ENCODE measurements at places on chromosomes 16 and 17. TPM values are rescaled to one million over a fixed set of nuclear protein-coding genes. Genes with fewer than 3 reads are reported as not detected.

The LPO gene
- total RNA-seq, result 1.8 TPM

The GPR179 gene
- 0.93 TPM for total RNA-seq

DNA sequence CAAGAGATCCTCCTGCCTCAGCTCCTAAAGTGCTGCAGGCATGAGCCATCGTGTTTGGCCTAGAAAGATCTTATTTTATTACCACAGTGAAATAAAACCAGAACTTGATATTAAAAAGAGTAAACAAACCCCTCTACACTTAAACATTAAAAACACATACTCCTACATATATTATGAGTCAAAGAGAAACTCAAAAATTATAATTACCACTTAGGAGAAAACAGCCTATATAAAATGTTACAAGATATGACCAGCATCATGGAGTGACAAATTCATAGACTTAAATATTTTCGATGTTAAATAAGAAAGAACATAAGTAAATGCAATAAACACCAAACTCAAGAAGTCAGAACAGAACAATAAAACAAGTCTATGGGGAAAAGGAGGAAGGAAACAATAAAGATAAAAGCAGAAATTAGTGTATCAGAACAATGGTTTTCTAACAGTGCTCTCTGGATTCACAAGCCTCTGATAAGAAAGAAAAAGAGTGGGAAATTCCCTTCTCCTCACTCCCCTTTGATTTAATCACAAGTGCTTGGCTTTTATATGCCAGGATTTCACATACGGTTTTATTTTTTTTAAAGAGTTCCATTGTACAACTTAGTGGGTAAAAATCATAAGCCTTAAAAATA, 23.0 kb downstream of the SKAP1 start:
- DNase-seq, result no peak
- no peak overlapping the region for H3K27ac ChIP-seq
- no peak overlapping the region for H3K4me3 ChIP-seq
- no peaks in the 10 kb centered on the region for H3K36me3 ChIP-seq
- no peaks in the 10 kb centered on the region for H3K27me3 ChIP-seq

The AFMID gene
- total RNA-seq, result 82.2 TPM

GRCh38 chr16:28845761-28846079, 428 bp downstream of the TUFM start:
- no peaks in the 10 kb centered on the region for H3K27me3 ChIP-seq
- H3K27ac ChIP-seq, result peak overlapping the region; percentile 81
- H3K4me3 ChIP-seq, result peak overlapping the region; percentile 90
- H3K4me1 ChIP-seq, result peaks cover 13% of the 10 kb centered on the region

DNA sequence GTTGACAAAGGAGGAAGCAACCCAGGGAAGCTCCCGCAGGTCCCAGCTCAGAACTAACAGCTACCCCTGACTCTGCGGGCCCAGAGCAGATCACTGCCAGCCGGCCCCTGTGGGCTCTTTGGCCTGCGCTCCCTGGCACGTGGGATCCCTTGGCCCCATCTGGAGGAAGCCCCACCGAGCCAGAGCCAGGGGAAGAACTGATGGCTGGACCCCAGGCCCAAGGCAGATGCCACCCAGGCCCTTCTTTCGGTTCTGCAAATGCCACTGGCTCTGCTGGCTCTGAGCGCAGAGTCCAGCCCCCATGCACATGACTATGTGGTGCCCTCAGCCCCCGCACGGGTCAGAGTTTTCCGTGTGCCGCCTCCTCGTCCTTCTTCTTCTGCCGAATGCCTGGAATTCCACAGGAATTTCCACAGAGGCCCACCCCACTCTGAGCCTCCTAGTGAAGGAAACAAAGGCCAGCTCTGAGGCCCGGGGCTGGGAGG, 35.8 kb upstream of the SNN start:
- H3K4me3 ChIP-seq, result no peak overlapping the region
- H3K27ac ChIP-seq, result peak overlapping the region; percentile 86
- no peaks in the 10 kb centered on the region for H3K27me3 ChIP-seq
- DNase-seq, result peak; percentile 82
- H3K36me3 ChIP-seq, result no peaks in the 10 kb centered on the region

DNA sequence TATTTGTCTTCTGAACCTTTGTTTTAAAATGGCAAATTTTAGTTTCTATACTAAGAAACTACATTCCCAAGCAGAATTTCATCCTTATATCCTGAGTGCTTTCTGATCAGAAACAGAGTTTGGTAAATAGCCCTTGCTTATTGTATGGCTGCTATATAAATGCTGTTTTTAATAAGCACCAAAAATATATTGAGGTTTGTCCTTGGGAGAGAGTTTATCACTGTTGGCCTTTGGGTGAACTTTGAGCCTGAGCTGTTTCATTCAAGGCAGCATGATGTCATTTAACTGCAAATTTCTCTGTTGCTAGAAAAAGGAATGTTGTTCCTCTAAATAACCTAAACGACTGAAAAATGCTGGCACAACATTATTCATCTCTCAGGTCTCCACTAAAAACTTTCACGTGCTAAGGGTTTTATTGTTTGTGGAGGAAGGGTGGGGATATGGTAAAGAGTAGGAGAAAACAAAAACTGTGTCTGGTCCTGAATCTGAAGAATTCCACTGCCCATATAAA, 334.3 kb upstream of the TBX2 start:
- H3K4me3 ChIP-seq, result no peak overlapping the region
- no peaks in the 10 kb centered on the region for H3K27me3 ChIP-seq
- peaks cover 11% of the 10 kb centered on the region for H3K4me1 ChIP-seq
- no peaks in the 10 kb centered on the region for H3K36me3 ChIP-seq

The CNOT1 gene
- 267 TPM for total RNA-seq

GRCh38 chr17:29640413-29640812, 17.7 kb upstream of the CORO6 start:
- H3K27ac ChIP-seq, result no peak overlapping the region
- H3K36me3 ChIP-seq, result no peaks in the 10 kb centered on the region
- H3K27me3 ChIP-seq, result no peaks in the 10 kb centered on the region
- H3K4me1 ChIP-seq, result peaks cover 14% of the 10 kb centered on the region

- peaks cover 14% of the 10 kb centered on the region for H3K4me1 ChIP-seq
- DNase-seq, result peak; percentile 44
- no peaks in the 10 kb centered on the region for H3K36me3 ChIP-seq
Measured at GRCh38 chr16:2250652-2251295, 613 bp downstream of the ECI1 start.

DNA sequence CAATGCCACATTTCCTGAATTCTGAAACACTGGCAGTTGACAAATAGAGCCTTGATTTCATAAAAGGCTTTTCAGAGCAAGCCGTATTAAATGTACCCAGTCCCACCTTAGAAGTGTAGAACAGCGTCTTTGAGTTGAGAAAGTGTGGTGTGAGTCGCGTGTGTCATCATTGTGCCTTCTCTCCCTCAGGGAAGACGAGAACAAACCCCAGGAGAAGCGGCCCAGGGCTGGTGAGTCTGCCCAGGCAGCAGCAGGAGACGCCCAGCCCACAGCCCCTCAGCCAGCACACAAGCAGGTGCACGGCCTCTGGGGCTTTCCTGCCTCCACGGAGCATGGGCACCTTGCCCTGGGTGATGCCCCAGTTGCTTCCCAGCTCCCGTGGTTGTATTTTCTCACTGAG, 34.0 kb downstream of the CIBAR2 start:
- H3K27me3 ChIP-seq, result no peaks in the 10 kb centered on the region
- H3K27ac ChIP-seq, result no peak overlapping the region
- no peaks in the 10 kb centered on the region for H3K4me1 ChIP-seq

The UMOD gene
- total RNA-seq, result 0.43 TPM

DNA sequence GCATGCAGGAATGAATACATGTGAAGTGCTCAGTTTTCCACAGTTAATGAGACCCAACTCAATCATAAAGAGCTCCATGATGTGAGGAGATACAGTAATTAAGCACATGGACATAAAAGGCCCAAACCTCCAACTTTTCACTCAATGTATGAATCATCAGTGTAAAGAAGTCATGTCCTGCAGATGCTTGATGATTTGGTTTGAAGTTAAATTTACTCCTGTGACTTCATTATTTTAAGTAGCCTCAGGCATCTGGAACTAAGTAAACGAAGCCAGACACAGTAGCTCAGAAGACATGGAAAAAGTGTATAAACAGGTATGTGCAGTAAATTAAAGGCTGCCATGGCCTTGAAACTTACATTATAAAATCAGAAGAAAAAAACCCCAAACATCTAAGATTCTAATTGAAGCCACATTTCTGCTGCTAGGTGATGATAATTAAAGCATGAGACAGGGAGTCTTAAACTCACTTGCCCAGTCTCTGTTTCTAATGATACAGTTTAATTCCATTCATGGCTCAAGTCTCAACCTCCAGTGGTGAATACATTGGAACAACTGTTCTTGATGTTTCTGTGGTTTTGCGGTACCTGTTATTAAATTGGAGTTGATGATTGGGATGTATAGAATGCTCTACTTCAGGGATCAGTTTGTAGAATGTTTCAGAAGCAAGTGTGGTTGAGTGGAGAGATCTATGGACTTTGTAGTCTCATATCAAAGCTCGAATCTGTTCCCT, 28.9 kb upstream of the CCL2 start:
- no peak overlapping the region for H3K4me3 ChIP-seq
- no peaks in the 10 kb centered on the region for H3K36me3 ChIP-seq
- no peak for DNase-seq
- H3K27ac ChIP-seq, result no peak overlapping the region
- no peaks in the 10 kb centered on the region for H3K27me3 ChIP-seq

The LDHD gene
- 14.4 TPM for total RNA-seq

DNA sequence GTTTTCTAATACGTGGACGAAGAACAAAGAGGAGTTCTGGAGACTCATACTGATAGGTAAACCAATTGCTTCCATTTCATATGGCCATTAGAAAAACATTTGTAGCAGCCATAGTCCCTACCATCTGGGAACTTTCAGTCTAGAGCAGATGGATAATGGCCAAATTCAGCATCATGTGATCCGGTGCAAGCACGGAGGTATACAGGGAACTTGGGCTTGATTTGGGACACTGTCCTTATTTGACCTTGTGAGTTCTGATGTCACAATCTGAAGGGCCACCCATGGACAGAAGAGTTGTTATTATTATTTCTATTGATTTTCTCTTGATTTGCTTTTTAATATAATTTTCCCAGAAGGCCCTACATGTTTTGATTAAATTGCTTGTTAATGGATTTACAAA, 154.6 kb upstream of the ZNF267 start:
- no peak overlapping the region for H3K4me3 ChIP-seq
- no peaks in the 10 kb centered on the region for H3K36me3 ChIP-seq
- no peak for DNase-seq
- no peak overlapping the region for H3K27ac ChIP-seq
- H3K4me1 ChIP-seq, result peaks cover 7% of the 10 kb centered on the region

GRCh38 chr17:81427173-81428120, 32.2 kb downstream of the BAHCC1 start:
- peaks cover 42% of the 10 kb centered on the region for H3K4me1 ChIP-seq
- no peak for DNase-seq
- H3K27me3 ChIP-seq, result no peaks in the 10 kb centered on the region
- no peaks in the 10 kb centered on the region for H3K36me3 ChIP-seq
- no peak overlapping the region for H3K4me3 ChIP-seq
- H3K27ac ChIP-seq, result no peak overlapping the region

GRCh38 chr17:44383861-44384260, 5.6 kb downstream of the ITGA2B start:
- H3K4me1 ChIP-seq, result peaks cover 7% of the 10 kb centered on the region
- no peak overlapping the region for H3K27ac ChIP-seq
- DNase-seq, result no peak
- H3K36me3 ChIP-seq, result no peaks in the 10 kb centered on the region
- H3K4me3 ChIP-seq, result no peak overlapping the region

GRCh38 chr17:72700226-72700625, 392.3 kb downstream of the SLC39A11 start:
- no peaks in the 10 kb centered on the region for H3K36me3 ChIP-seq
- no peak overlapping the region for H3K27ac ChIP-seq
- no peak overlapping the region for H3K4me3 ChIP-seq

DNA sequence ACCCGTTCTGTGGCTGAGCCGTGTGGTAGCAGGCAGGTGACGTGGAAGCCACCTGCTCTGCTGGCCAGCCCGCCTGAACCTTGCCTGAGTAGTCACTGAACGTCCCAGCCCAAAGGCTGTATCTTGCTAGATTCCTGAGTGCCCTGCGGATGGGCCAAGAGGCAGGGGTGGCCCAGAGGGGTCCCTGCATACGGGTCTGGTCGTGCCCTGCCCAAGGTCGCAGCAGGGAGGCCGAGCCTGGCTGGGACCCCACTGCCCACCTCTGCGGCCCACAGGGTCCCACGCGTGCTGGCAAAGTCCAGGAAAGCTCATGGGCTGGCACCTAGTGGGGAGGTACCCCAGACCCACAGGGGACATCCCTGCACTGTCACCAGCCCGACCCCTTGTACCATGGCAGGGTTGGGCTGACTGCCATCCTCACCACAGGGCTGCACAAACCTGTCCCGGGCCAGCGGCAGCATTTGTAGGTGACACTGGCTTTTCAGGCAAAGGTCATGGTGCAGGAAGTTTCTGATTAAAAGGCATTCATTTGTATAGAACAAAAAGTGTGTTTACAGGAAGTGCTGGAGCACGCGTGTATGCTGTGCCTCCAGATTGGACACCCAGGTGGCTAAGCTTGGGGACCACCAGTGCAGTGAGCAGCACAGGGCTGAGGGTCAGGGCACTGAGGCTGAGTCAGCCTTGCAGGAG, 45.1 kb upstream of the ZC3H18 start:
- peaks cover 54% of the 10 kb centered on the region for H3K4me1 ChIP-seq
- DNase-seq, result no peak
- no peak overlapping the region for H3K27ac ChIP-seq
- no peaks in the 10 kb centered on the region for H3K36me3 ChIP-seq
- no peaks in the 10 kb centered on the region for H3K27me3 ChIP-seq
- no peak overlapping the region for H3K4me3 ChIP-seq

GRCh38 chr17:6059406-6059805, 10.8 kb upstream of the WSCD1 start:
- no peaks in the 10 kb centered on the region for H3K4me1 ChIP-seq
- no peak overlapping the region for H3K4me3 ChIP-seq
- no peaks in the 10 kb centered on the region for H3K36me3 ChIP-seq
- DNase-seq, result no peak
- no peak overlapping the region for H3K27ac ChIP-seq
- no peaks in the 10 kb centered on the region for H3K27me3 ChIP-seq

The KRT222 gene
- total RNA-seq, result 1.2 TPM

DNA sequence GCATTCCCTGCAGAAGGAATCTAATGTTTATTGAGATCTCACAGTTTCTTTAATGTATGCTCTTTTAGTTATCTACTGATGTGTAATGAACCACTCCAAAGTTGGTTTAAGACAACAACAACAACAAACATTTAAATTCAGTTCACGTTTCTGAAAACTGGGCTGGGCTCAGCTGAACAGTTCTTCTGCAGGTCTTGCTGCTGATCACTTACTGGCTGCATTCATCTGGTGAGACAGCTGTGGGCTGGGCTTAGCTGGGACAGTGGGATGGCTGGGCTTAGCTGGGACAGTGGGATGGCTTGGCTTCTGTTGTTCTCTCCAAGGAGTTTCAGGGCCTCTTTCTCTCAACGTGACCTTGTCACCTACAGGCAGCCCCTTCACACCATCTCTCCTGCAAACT, 544.3 kb upstream of the CDH5 start:
- no peak overlapping the region for H3K27ac ChIP-seq
- H3K36me3 ChIP-seq, result no peaks in the 10 kb centered on the region
- no peak for DNase-seq
- no peaks in the 10 kb centered on the region for H3K27me3 ChIP-seq
- no peaks in the 10 kb centered on the region for H3K4me1 ChIP-seq

GRCh38 chr17:935485-935884, 44.1 kb downstream of the NXN start:
- H3K4me3 ChIP-seq, result no peak overlapping the region
- H3K36me3 ChIP-seq, result no peaks in the 10 kb centered on the region
- no peak for DNase-seq
- no peaks in the 10 kb centered on the region for H3K27me3 ChIP-seq
- no peak overlapping the region for H3K27ac ChIP-seq

The TM4SF5 gene
- total RNA-seq, result not detected

GRCh38 chr17:38919316-38920078, 5.9 kb upstream of the LASP1NB start:
- H3K36me3 ChIP-seq, result no peaks in the 10 kb centered on the region
- no peak overlapping the region for H3K4me3 ChIP-seq
- H3K27me3 ChIP-seq, result no peaks in the 10 kb centered on the region
- no peaks in the 10 kb centered on the region for H3K4me1 ChIP-seq

Data from testis (tissue), 5 donors.